ENCODE measurements at places on chromosomes 7 and 10.
A peak's percentile ranks its signal among the peaks of the same experiment; 100 is the strongest.

GRCh38 chr10:87860156-87860795, 3.1 kb downstream of the KLLN start:
- peak; percentile 52 for DNase-seq

DNA sequence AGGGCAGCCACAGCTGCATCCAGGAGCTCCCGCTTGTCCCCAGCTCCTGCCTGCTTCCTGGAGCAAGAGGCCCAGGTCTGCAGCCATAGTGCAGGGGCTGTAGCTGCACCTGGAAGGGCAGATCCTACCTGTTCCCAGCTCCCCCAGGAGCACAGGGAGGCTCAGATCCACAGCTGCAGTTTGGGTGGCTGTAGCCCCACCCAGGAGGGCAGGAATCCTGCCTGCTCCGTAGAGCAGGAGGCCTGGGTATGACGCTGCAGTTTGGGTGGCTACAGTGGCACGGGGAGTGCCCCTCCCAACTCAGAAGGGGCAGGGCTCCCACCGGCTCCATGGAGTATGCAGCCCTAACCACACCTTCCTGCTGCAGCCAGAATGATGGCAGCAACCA, 26.7 kb upstream of the CDCA7L start:
- DNase-seq: no peak

GRCh38 chr10:91343010-91343409, 67.1 kb upstream of the HECTD2 start:
- DNase-seq: no peak

- DNase-seq: no peak
These were observed 175.5 kb upstream of the SHH start for GRCh38 chr7:155987681-155988235.

DNA sequence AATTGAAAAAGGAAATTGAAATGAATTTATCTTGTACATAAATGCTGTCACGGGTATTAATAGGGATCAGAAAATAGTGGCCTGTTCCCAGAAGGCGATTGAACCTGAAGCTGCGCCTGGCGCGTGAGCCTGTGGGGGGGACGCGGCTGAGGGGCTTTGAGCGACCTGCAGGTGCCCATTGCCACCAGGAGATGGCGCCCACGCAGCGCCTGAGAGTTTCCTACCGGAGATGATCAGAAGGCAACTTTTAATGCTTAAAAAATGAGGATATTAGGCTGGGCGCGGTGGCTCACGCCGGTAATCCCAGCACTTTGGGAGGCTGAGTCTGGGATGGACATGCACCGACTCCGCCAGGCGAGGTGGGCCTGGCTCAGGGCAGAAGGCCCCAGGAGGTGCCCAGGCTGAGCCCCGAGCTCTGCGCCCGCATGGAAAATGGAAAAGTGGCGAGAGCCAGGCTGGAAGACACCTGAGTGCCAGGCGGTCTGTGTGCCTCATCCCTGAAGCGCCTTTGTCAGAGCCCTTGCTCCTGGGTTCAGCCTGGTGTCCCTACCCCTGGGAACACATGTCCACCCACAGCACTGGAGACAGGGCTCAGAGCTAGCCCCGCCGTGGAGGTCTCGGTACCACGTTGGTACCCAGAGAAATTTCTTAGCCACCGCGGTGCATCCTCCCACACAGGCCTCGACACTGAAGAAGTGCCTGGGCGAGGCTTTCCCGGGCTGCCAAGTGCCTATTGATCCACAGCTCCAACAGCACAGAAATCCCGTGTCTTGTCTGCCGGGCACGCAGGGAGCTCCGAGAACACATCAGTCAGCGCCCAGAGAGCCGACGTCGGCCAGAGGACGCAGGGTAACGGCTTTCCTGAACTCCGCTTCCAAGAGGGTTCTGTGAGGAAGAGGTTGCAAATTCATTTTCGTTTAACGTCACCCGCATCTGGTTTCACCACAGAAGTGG, 117.4 kb downstream of the INPP5A start:
- DNase-seq: peak; percentile 27

DNA sequence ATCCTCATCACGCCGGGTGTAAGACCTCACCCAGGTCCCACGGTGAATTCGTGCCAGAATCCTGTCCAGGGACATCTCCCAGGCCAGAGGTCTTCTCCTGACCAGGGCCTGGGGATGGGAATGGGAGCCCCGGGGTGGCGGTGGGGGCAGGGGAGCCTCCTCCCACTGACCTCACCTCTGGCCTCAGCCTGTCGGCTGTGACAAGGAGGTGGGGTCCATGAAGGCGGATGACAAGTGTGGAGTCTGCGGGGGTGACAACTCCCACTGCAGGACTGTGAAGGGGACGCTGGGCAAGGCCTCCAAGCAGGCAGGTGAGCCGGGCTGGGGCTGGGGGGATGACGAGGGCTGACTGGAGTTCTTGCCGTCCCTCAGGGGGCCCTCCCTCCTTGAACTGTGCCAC, 41.3 kb downstream of the TBATA start:
- no peak for DNase-seq
